ENCODE measurements at places on chromosomes 16 and 17.

- no peak for DNase-seq
Measured at GRCh38 chr17:30996486-30996885, 25.6 kb downstream of the RNF135 start.

DNA sequence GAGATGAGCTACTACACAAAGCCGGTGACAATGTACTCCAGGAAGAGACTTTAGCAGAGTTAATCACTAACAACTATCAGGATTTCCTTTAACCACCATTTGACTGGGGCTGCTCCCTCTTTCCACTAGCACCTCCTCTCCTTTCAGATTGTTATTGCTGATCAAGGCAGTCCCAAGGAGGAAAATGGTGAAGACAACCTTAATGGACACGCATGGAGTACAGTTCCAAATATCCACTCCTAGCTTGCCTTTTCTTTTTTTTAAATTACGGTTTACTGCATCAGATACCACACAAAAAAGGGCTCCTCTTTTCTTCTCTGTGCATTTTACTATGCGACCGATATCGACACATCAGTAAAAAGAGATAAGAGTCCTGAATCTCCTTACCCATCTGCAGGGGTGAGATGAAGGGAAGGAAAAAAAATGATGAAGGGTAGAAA, 30.9 kb downstream of the FAM222B start:
- peak; percentile 29 for DNase-seq

GRCh38 chr16:49876716-49877129, 20.8 kb upstream of the ZNF423 start:
- no peak for DNase-seq

GRCh38 chr16:10745841-10746240, 2.2 kb downstream of the NUBP1 start:
- no peak for DNase-seq

DNA sequence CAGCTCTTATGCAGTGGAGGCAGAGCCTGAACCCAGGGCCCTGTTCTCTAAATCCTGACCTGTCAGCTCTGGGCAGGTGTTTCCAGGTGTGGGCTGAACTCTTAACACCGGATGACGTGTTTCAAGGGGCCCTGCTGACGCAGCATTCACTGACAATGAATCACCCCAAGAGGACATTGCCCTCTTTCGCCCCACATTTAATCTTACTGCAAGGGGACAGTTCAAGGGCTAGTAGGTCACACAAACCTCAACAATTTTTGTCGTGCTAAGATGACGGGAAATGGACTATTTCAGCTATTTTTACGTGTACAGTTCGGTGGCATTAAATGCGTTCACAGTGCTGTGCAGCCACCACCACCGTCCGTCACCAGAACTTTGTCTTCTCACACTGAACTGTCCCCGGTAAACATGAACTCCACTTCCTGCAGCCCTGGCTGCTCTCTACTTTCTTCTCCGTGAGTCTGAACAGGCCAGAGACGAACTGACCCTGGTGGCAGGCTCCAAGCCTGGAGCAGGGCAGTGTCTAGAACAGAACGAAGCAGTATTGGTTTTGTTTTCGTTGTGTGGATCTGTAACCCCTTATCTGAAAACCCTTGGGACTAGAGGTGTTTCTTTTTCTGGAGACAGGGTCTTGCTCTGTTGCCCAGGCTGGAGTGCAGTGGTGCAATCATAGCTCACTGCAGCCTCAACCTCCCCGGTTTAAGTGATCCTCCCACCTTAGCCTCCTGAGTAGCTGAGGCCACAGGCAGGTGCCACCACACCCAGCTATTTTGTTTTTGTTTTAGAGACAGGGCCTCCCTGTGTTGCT, 88.4 kb upstream of the CIBAR2 start:
- no peak for DNase-seq

- DNase-seq: no peak
Measured at GRCh38 chr16:22948603-22949368, 134.8 kb downstream of the HS3ST2 start.

DNA sequence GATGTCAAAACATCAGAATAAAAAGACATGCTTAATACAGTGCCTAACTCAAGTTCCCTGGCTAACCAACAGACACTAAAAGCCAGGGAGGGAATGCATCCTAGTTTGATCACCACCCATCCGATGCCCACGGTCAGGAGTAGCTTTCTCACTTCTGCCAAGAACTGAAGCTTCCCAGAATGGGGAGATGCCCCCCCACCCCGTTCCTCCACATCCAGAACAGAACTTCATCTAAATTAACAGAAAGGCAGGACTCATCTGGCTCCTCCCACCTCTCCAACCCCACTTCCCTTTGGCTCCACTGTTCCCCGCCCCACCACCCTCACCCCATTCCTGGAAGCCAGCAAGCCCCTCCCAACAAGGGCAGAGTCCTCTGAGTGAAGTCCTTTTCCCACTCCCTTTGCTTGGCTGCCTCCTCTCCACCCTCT, 33.7 kb downstream of the GDE1 start:
- no peak for DNase-seq

DNA sequence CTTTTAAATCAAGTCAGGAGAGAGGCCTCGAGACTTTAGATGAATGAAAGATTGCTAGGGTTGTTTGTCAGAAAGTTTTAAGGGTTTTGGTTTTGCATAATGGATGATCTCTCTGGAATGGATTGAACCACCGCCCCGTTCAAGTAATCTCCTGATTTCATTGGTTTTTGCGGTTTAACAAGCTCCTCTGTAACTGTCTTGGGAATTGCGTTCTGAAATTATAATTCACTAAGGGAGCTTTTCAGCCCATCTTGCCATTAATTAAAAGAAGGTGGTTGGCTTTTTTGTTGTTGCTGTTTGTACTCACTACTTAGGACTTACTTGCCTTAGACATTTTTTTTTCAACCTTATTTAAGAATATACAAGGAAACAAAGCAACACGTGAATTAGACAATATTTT, 8.8 kb downstream of the HS3ST4 start:
- no peak for DNase-seq

- no peak for DNase-seq
Measured at GRCh38 chr16:11405331-11406176, 60.3 kb downstream of the RMI2 start.

DNA sequence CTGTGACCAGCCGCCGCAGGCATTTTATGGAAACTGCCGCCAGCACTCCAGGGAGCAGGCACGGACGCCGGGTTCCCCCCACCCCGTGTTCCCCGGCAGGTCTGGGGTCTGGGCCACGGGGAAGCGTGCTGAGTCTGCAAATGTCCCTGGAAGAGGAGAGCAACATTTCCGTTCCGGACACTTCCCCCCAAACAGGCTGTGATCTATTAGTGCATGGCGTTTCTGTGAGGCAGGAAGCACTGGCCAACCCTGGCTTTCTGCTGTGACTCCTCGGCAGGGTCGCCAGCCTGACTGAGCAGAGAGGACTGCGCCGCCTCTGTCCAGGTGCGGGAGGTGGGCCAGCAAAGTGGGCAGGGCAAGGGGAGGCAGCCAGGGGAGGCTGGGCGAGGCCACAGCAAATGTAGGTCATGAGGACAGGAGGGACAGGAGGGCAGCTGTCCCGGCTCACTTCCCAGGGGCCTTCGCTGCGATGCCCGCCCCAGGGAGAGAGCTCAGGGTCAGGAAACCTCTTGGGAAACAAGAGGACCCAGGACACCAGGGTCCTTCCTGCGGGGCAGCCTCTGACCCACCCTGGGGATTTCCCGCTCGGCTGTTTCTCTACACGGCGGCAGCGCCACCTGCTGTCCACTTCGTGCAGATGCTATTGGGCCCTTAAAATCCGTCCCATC, 9.5 kb downstream of the FOXF1 start:
- peak; percentile 19 for DNase-seq

DNA sequence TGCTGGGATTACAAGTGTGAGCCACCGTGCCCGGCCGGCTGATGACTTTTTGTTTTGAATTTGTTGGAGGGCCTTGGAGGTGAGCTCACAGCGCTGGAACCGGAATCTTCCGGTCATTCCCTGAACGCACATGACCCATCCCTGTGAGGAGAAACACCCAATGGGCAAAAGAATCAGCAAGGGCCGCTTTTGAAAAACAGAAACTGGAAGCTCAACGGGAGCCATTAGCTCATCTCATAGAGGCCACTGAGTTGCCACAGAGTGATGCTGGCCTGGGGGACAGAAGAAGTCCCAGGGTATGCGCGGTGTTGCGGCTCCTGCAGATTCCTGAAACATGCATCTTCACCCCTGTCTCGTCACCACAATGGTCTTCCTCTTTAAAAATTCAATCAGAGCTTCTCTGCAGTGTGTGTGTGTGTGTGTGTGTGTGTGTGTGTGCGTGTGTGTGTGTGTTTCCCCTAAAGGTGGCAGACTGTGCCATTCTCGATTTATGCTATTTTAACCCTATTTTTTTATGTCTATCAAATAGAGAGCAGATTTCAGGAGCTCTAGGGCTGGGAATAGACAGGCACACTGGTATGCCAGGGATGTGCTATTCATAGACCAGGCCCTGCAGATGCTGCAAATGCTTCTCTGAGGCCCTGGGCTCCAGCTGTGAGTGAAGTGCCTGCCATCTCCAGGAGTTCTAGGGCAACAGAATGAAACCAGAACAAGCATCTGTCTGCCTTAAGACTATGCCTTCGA, 68.3 kb downstream of the MARCHF10 start:
- no peak for DNase-seq

DNA sequence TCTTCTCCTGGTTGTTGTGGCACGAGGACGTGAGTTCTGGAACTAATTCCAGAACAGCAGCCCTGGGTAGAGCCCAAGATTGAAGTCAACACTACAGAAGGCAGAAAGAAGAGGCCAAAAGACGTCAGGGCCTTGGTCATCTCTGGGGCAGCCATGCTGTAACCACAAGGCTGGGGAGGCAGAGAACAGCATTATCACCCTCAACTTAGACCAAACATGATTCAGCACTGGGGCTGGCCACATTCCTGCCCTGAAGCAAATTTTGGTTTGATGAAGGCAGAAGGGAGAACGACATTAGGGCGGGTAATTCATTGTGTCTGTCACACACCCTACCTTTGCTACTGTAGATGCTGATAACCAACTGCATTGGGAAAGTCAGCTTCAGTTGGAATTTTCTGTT, 9.7 kb upstream of the ALOX15B start:
- DNase-seq: no peak

- no peak for DNase-seq
Measured at GRCh38 chr17:4588391-4588790, 4.1 kb downstream of the SMTNL2 start.

DNA sequence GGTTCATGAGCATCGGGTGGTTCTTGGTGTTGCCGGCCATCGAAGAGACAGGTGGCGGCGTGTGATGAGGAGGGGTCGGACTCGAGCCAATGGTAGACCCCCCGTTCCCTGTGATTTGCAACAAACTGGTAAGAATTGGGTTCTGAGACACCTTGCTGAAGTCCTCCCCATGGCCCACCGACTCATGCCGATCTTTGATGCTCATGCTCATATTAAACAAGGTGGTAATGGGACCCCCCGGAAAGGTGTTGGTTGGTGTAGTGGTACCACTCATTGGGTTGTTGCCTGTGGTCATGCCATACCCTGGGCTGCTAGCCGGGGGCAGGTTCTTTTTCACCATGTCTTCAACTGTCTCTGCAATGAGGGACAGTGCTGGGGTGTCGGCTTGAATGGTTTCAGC, 8.9 kb upstream of the FBXL20 start:
- no peak for DNase-seq

DNA sequence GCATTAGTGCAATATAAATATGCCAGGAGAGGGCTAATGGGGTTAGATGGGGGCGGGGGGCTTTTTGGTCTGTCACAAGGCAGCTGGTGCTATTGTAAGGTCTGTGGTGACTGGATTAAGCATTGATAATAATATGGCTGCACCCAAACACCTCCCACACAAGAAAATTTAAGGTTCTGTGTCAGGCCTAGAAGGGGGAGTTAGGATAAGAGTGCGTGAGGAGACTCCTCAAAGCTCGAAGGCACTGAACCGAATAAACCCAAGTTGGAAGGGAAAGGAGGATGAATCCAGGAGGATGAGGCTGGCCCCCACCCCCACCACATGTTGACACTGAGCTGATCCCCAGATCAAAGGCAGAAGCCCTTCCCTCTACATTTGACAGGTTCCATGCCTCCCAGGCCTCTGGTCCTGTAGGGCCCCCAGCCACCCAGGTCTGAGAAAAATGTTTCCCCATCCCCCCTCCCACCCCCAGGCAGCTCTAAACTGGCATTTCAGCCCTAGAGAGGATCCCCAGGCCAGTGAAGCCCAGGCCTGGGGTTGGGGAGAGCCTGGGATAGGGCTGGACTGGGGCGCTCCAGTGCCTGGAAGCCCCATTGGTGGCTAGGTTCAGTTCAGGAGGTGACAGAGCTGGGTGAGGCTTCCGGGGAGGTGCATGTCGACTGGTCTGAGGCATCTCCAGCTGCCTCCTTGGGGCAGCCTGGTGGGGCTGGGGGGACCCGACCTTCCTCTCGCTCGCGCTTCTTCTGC, 1.7 kb downstream of the HOXB1 start:
- no peak for DNase-seq

GRCh38 chr16:29734786-29735185, 11.0 kb downstream of the C16orf54 start:
- no peak for DNase-seq

- DNase-seq: no peak
Measured at GRCh38 chr17:56739776-56740175, 93.9 kb downstream of the C17orf67 start.

DNA sequence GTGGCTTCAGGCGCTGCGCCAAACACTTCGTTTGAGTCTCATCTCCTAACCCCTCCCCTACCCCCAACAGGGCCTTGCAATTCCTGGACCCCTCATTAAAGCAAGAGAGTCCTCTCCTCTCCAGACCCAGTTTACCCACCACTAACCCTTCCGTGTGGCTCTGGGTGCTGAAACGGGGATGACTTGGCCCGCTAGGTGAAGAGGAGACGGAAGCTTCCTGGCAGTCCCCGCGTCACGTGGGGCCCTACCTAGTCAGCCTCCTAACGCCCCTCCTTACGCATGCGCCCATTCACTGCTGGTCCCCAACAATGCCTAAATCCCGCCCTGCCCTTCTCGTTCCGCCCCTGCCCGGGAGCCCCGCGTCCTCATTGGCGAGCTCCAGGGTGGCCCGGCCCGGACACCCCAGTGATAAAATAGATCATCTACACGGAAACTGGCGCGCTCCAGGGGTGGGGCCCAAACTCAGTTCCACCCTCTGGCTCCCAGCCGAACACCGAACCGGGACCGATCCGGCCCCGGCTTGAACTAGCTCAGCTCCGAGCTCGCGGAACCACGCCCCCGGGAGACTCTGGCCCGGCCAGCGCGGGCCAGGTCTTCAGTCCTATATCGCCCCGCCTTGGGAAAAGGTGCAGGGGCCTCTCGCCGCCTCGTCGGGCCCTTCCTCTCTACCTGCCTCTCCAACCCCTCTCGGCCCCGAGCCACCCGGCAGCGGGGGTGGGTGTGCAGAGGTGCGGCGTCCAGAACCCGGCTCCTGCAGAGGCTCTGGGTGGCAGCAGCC, at the start of gene SLC16A13:
TSS of gene SLC16A13 (plus strand) at position 425 of the 778 bp plus-strand sequence. CDS start 368 bp downstream, outside the sequence.
- peak; percentile 97 for DNase-seq

DNA sequence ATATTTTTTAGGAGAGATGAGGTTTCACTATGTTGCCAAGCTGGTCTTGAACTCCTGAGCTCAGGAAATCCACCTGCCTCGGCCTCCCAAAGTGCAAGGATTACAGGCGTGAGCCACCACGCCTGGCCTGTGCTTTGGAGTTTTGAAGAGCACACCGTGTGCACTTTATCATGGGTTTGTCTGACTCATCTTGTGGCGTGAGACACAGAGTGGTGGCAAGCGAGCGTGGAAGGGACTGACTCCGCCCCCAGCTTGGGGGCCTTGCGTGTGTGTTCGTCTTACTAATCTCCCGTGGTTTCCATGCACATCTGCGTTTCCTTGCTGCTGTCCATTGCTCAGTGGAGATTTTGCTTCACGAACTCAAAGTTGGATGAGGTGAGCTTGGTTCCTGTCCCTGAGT, 22.9 kb downstream of the CRAMP1 start:
- no peak for DNase-seq

GRCh38 chr16:62665269-62665668, 629.0 kb upstream of the CDH8 start:
- no peak for DNase-seq
